ENCODE measurements at places on chromosomes 4 and X.

- no peak for DNase-seq
Observed at GRCh38 chr4:84568496-84568895, 14.4 kb upstream of the CDS1 start.

DNA sequence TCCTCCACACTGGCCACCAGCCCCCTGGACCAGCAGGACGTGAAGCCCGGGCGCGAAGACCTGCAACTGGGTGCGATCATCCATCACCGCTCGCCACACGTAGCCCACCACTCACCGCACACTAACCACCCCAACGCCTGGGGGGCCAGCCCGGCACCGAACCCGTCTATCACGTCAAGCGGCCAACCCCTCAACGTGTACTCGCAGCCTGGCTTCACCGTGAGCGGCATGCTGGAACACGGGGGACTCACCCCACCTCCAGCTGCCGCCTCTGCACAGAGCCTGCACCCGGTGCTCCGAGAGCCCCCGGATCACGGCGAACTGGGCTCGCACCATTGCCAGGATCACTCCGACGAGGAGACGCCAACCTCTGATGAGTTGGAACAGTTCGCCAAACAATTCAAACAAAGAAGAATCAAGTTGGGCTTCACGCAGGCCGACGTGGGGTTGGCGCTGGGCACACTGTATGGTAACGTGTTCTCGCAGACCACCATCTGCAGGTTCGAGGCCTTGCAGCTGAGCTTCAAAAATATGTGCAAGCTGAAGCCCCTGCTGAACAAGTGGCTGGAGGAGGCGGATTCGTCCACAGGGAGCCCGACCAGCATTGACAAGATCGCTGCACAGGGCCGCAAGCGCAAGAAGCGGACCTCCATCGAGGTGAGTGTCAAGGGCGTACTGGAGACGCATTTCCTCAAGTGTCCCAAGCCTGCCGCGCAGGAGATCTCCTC is 600 bp downstream of the POU3F4 start:
- DNase-seq, result no peak

DNA sequence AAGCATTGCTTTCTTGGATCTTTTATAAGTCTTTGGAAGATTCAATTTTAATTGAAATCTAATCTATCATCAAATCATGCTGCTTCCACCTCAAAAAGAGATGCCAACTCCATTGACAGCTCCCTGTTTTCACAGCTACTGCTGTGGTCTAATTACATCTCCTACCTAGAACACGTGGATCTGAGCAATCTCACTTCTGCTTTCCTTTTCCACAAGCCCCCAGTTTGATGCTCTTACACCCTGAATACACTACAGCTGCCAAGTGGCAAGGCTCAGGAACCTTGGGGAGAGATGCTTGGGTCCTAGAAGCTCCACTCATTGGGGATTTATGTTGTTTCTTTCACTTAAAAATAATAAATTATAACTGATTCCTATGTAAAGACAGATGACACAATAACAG is 172.0 kb downstream of the CFAP299 start:
- DNase-seq, result no peak

GRCh38 chr4:150345207-150345744 is 236.7 kb upstream of the MAB21L2 start:
- DNase-seq, result no peak

GRCh38 chr4:8336412-8337075 is 67.0 kb downstream of the HTRA3 start:
- DNase-seq, result no peak

- DNase-seq, result no peak
Observed at GRCh38 chr4:159216834-159217233, 114.0 kb downstream of the RAPGEF2 start.

- no peak for DNase-seq
Observed at GRCh38 chr4:87069037-87069742, 134.4 kb downstream of the AFF1 start.

DNA sequence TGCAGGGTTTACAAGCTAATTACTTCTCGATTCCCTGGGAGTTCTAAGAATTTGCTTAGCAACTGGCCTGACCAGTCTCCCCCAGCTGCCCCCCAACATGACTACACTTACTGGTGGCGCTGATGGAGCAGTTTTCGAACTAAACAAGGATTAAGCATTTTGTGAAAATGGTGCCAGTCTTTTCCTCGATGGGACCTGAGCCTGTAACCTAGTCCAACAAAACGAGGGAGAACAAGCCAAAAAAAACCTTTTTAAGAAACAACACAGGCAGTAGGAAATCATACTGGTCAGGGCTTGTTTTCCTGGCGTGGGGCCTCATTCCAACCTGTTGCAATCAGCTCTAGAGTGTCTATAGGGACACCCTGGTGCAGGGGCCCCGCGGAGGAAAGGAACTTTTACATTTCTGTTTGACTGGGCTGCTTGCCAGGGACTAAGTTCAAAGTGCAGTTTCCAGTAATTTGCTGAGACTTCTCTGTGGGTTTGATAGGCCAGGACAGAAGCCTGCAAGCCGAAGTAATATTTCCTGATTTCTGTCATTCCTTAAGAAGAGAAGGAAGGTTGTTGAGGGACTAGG is 158.7 kb downstream of the SPRY1 start:
- no peak for DNase-seq

GRCh38 chrX:51922561-51922960 is 29.1 kb downstream of the MAGED1 start:
- DNase-seq, result no peak

DNA sequence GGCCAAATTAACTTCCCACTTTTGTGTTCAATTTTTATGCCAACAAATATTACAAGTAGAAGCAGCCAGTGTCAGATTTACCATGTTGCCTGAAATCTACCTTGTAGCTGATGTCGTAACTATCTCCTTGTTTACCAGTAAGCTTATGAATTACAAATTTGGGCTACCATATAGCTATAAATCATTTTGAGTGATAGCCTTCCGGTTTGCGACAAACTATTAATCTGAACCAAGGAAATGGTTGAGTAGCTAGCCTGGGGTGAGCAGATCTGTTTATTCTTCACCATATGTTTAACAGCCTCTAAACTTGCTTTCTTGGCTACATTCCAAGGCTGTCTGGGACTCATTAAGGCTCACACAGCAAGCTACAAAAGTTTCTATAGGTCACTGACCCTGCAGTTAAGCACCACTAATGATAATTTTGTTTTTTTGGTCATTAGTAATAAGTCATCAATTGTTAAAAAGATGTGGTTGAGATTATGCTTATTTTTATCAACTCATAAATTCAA is 218.7 kb upstream of the SPOCK3 start:
- no peak for DNase-seq

DNA sequence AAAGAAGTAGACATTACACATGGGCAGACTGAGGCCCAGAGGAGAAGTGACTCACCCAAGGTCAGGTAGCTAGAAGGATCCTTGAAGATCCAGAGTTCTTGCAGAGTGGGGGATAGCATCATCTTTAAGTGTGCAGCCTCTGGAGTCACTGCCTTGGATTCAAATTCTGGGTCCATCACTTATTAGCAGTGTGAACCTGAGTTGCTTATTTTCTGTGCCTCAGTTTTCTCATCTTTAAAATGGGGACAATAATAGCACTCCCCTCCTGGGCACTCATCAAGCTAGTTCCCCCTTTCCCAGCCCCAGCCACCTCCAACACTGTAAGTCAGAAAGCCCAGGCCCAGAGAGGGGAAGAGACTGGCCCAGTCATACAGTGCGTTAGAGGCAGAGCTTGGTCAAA is 141.8 kb upstream of the PJA1 start:
- DNase-seq, result no peak

GRCh38 chr4:41853973-41854372 is 81.3 kb upstream of the TMEM33 start:
- DNase-seq, result no peak
